Hepatocyte (in vitro differentiated cells): ENCODE measurements at places on chromosomes 5 and 9. TPM values are rescaled to one million over a fixed set of nuclear protein-coding genes. Genes with fewer than 3 reads are reported as not detected.

Gene FAM170A
- not detected in 2 replicates for polyA plus RNA-seq

Gene HTR1A
- polyA plus RNA-seq: 0.19 TPM in 1 of 2 replicates, not detected in the other

Gene CERT1
- 15.6 and 20.7 TPM in 2 replicates for polyA plus RNA-seq

Gene KCNV2
- polyA plus RNA-seq: 0.13 TPM in 1 of 2 replicates, not detected in the other

Gene STC2
- polyA plus RNA-seq: 27.8 and 38.8 TPM in 2 replicates

Gene CARTPT
- polyA plus RNA-seq: 0.57 TPM in 1 of 2 replicates, not detected in the other

Gene SV2C
- 0.04 and 0.05 TPM in 2 replicates for polyA plus RNA-seq

Gene BTNL3
- 15.9 and 21.2 TPM in 2 replicates for polyA plus RNA-seq

Gene PCDHB9
- polyA plus RNA-seq: 0.33 and 1.0 TPM in 2 replicates

Gene C1QTNF2
- polyA plus RNA-seq: 1.5 and 1.6 TPM in 2 replicates

Gene C5orf58
- 0.58 TPM in 1 of 2 replicates, not detected in the other for polyA plus RNA-seq

Gene SPOCK1
- polyA plus RNA-seq: 10.0 and 10.1 TPM in 2 replicates

Gene SNCB
- polyA plus RNA-seq: 0.57 TPM in 1 of 2 replicates, not detected in the other

Gene ZNF462
- 7.8 and 8.6 TPM in 2 replicates for polyA plus RNA-seq

Gene PCDHGB6
- polyA plus RNA-seq: 13.1 and 15.7 TPM in 2 replicates

Gene PCDH12
- 0.06 and 0.42 TPM in 2 replicates for polyA plus RNA-seq

Gene NUTM2F
- polyA plus RNA-seq: 0.29 and 0.89 TPM in 2 replicates

Gene BTNL8
- polyA plus RNA-seq: 9.8 and 12.5 TPM in 2 replicates

Gene CDC14B
- polyA plus RNA-seq: 11.4 and 15.1 TPM in 2 replicates

Gene C9orf153
- not detected in 2 replicates for polyA plus RNA-seq

Gene BOD1
- 68.9 and 83.1 TPM in 2 replicates for polyA plus RNA-seq

Gene DRD1
- 0.25 and 0.33 TPM in 2 replicates for polyA plus RNA-seq

Gene PPIC
- polyA plus RNA-seq: 233 and 249 TPM in 2 replicates

Gene MARVELD2
- 19.6 and 26.4 TPM in 2 replicates for polyA plus RNA-seq

Gene RASEF
- 11.1 and 13.0 TPM in 2 replicates for polyA plus RNA-seq

Gene PFN3
- polyA plus RNA-seq: not detected in 2 replicates

Gene SMC5
- polyA plus RNA-seq: 14.5 and 14.9 TPM in 2 replicates

Gene FGF10
- 2.9 and 5.1 TPM in 2 replicates for polyA plus RNA-seq

Gene EGFL7
- polyA plus RNA-seq: 82.5 and 82.6 TPM in 2 replicates

Gene CDHR2
- polyA plus RNA-seq: 16.3 and 28.3 TPM in 2 replicates

Gene C1QTNF3
- polyA plus RNA-seq: 0.91 and 2.7 TPM in 2 replicates

Gene GPX3
- 66.2 and 69.9 TPM in 2 replicates for polyA plus RNA-seq

Gene POLR1E
- 6.5 and 8.4 TPM in 2 replicates for polyA plus RNA-seq
